ENCODE measurements at places on chromosomes 2 and 18.

DNA sequence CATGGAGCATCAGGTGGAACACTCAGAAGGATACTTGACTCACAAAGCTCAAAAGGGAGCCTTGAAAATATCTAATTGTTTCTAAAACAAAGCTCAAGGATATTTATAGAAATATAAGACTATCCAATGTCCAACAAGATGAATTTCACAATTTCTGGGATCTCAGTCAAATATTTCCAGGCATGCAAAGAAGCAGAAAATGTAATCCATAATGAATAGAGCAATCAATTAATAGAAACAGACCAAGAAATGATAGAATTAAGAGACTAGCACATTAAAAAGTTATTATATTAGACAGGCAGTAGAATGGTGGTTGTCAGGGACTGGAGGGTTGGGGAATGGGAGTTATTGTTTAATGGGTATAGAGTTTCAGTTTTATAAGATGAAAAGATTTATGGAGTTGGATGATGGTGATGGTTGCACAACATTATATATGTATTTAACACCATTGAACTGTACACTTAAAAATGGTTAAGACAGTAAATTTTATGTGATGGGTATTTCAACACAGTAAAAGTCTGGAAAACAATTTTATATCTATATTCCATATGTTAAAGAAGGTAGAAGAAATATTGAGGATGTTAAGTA, 189.9 kb upstream of the PIEZO2 start:
- DNase-seq = no peak

DNA sequence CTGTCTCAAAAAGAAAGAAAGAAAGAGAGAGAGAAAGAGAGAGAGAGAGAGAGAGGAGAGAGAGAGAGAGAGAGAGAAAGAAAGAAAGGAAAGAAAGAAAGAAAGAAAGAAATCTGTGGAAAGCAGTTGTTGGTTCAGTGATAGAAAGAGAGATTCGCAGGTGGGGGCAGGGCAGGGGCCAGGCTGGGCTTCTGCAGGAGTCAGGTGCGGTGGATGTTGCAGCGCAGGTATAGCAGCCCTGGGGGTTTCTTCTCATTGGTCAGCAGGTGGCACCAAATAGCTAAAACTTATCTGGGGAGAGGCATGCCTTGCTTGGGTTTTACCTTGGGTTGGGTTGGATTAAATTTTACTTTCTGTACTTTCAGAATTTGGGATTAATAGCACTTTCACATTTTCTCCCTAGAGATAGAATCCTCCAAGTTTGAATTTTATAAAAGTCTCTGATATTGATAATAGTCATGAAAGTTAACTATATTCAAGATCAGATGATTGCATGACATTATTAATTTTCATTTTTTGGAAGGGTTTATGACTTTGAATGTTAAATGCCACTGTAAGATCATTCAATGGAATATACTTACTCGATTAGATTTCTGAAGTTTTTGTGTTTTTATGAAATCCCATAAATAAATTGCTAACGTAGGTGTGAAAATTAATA, 66.6 kb downstream of the SPTBN1 start:
- DNase-seq = peak; percentile 62

GRCh38 chr18:55633032-55633431, 45.0 kb upstream of the TCF4 start:
- DNase-seq = no peak

DNA sequence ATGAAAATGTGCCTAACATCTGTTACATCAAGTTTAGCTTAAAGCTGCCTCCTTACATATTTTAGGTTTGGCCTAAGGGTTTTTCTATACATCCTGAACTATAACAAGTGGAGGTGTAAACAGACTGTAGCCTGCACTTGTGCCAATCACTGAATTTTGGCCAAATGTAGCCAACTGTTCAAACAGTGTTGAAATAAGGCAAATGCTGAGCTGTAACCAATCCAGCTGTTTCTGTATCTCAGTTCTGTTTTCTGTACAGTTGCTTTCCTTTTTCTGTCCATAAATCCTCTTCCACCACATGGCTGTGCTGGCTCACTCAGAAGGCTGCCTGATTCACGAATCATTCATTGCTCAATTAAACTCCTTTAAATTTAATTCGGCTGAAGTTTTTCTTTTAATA, 19.2 kb upstream of the CAPN13 start:
- DNase-seq = no peak

GRCh38 chr2:206442833-206443734, at the start of gene ADAM23:
ADAM23 (plus strand) TSS chr2:206443532; CDS start chr2:206443867, 335 bp downstream.
- DNase-seq = peak; percentile 80

DNA sequence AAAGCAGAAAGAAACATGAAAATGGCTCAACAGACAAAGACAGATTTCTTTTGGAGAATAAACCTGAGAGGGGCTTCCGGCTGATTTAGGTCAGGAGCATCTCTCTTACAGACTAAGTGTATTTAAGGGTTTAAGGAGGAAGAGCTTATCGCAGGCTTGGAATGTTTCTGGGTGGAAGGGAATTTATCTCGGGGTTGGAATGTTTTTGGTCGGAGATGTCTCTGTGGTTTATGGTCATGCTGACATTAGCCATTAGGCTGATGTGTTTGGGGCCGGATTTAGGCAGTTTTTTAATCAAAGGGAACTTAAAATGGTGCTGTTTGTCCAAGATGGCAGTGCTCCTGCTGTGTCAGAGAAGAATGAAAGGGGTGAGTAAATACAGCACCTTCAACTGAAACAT, 14.4 kb upstream of the PSMA8 start:
- DNase-seq = no peak

GRCh38 chr2:240252872-240253511, 112.5 kb upstream of the OTOS start:
- no peak for DNase-seq

GRCh38 chr2:223008956-223009355, 43.0 kb upstream of the KCNE4 start:
- DNase-seq = no peak

DNA sequence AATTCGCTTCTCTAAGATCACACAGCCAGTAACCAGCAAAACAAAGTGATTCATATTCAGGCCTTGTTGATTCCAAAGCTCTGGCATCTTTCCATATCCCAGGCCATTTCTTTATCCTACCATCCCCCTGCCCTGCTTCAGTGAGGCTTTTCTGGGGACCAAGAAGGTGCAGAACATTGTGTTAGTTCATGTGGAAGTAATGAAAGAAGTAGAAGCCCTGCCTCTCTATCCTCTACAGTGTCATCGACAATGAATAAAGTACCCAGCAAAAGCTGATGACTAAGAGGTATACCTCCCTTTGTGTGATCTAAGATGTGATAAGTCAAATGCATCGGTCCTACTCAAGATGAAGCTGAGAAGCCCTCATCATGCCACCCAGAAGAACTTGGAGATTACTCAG, 383.2 kb downstream of the BCL11A start:
- DNase-seq = no peak

GRCh38 chr2:101113441-101114267, 37.5 kb downstream of the TBC1D8 start:
- DNase-seq = peak; percentile 56

- DNase-seq = no peak
These were observed 64.9 kb downstream of the PPP1R1C start for GRCh38 chr2:182050333-182051135.

DNA sequence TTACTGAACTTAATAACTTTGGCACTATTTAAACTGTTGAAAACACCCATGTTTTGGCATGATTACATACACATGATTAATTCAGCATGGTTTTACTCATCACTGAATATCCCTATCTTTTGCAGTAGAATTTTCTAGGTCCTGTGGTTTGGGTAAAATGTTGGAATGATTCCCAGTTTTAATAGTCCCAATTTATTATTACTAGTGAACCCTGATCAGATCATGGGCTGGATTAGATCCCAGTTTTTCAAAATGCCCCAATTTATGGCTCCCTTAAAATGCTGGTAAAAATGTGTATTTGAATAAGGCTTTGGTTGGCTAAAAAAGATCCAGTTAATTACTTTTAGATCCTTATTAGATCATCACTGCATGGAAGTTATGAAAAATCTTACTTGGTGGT, 273.6 kb upstream of the NRP2 start:
- no peak for DNase-seq

DNA sequence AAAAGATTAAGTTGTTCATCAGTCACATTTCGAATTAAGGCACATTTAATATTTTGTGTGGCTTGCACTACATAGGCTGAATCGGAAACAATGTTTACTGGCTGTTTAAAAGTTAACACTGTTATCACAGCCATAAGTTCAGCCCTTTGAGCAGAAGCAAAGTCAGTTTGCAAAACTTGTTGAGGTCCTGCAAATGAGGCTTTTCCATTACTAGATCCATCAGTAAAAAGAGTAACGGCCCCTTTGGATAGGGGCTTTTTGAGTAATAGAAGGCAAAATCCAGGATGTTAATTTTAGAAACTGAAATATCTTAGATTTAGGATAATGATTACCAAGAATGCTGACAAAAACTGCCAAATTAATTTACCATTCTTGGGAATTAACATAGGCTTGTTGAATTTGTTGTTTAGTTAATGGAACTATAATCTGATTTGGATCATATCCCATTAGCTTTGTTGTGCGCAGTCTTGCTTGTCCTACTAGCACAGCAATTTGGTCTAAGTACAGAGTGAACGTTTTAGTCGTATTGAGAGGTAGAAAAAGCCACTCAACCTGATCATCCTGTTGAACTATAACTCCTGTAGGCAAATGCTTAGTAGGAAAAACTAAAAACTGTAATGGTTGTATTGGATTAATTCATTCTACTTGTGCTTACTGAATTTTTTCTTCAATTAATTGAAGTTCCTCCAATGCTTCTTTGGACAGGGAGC, 13.9 kb upstream of the SUCLG1 start:
- no peak for DNase-seq

- no peak for DNase-seq
These were observed 37.5 kb downstream of the CABLES1 start for GRCh38 chr18:23172591-23173380.

DNA sequence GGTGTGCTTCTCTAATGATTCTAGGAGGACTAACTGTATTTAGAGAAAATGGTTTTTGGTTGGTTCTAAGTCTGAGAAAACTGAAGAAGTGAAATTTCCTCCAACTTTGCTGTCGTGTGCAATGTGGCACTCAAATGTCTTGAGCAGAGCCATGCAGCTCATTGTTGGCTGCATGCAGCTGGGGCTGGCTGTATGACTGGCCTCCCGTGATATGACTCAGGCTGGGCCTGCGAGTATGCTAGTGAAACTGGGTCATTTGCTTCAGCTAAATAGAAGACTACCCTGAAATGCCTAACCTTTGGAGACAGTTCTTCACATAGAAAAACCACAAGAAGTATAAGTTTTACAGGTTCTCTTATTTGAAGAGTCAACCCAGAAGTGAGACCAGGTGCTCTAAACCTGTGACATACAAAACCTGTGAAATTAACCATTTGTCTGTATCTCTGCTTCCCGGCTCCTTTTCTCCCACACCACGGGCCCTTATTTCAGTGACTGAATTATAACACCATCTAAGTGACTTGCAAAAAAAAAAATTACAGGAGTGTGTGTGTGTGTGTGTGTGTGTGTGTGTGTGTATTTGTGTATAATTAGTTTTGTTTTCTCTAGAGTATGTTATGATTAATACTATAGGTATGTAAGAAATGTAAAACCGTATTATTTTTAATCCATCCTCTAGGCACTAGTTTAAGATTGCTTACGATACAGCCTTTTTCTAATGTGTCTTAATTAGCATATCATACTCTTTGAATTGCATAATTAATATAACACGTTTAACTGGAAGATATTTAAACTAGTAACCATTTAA, 15.9 kb downstream of the POLI start:
- DNase-seq = no peak

All from COR-L47 (cell line).